ENCODE measurements at places on chromosomes 12 and 14. TPM values are rescaled to one million over a fixed set of nuclear protein-coding genes. Genes with fewer than 3 reads are reported as not detected.

DNA sequence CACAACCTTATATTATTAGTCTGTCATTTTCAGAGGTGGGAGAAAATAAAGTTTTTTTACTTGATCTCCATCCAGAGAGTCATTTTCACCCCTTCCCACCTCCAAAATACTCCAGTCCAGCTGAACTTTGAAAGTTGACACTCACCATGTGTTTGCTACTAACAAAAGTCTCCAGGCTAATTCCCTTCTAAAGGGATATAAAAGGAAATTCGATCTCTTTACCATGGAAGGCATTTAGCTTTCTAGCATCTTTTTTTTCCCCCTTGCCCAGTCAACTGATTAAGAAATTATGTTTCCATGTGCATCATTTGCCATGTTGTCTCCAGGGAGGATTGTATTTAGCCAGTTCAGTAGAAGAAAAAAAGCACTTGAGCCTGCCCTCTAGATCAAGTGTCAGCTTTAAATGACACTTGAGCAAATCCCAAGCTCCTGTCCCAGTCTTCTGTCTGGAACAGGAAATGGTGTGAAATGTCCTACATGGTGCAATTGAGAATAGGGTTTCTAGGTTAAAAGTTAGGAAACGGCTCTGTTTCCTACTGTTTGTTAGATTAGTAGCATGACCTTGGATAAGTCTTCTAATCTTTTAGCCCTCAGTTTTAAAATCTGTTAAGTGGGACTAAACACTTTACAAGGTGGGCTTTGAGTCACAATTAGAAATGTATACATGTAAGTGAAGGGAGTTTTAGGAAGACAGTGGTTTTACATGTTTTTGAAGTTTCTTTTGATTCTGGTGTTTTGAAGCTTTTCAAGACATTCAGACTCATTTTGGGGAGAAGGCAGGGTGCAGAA lies 67.2 kb downstream of the GNS start:
- no peak for DNase-seq
- no peaks in the 10 kb centered on the region for H3K27me3 ChIP-seq

- peaks cover 4% of the 10 kb centered on the region for H3K4me1 ChIP-seq
- H3K36me3 ChIP-seq: no peaks in the 10 kb centered on the region
- H3K27me3 ChIP-seq: no peaks in the 10 kb centered on the region
- H3K27ac ChIP-seq: no peak overlapping the region
These were observed 49.5 kb upstream of the METAP2 start for GRCh38 chr12:95424271-95424994.

PRKD1 gene
- total RNA-seq: 5.4 TPM

GLT8D2 gene
- 1.5 TPM for total RNA-seq

ASPG gene
- total RNA-seq: 38.5 TPM

KRT82 gene
- 9.5 TPM for total RNA-seq

WNT1 gene
- not detected for total RNA-seq

GRCh38 chr14:21505012-21505553 lies 6.1 kb downstream of the METTL3 start:
- H3K27ac ChIP-seq: no peak overlapping the region
- no peaks in the 10 kb centered on the region for H3K27me3 ChIP-seq
- peaks cover 22% of the 10 kb centered on the region for H3K4me1 ChIP-seq
- H3K36me3 ChIP-seq: peaks cover 39% of the 10 kb centered on the region
- no peak overlapping the region for H3K4me3 ChIP-seq
- DNase-seq: no peak

GRCh38 chr12:76611533-76611932 lies 52.0 kb upstream of the OSBPL8 start:
- DNase-seq: no peak
- no peaks in the 10 kb centered on the region for H3K36me3 ChIP-seq
- H3K4me1 ChIP-seq: peaks cover 16% of the 10 kb centered on the region
- H3K27me3 ChIP-seq: no peaks in the 10 kb centered on the region
- H3K4me3 ChIP-seq: no peak overlapping the region

- no peak overlapping the region for H3K27ac ChIP-seq
- no peaks in the 10 kb centered on the region for H3K36me3 ChIP-seq
- H3K4me3 ChIP-seq: no peak overlapping the region
- peaks cover 40% of the 10 kb centered on the region for H3K4me1 ChIP-seq
- H3K27me3 ChIP-seq: no peaks in the 10 kb centered on the region
These were observed 17.8 kb downstream of the DCAF5 start for GRCh38 chr14:69135133-69135532.

- no peaks in the 10 kb centered on the region for H3K36me3 ChIP-seq
- DNase-seq: no peak
- no peaks in the 10 kb centered on the region for H3K4me1 ChIP-seq
- no peaks in the 10 kb centered on the region for H3K27me3 ChIP-seq
- no peak overlapping the region for H3K4me3 ChIP-seq
These were observed 409.8 kb downstream of the RERGL start for GRCh38 chr12:17680220-17680619.

GRCh38 chr14:49961270-49962222 lies 68.7 kb downstream of the ARF6 start:
- H3K27ac ChIP-seq: peak overlapping the region; percentile 78
- no peak for DNase-seq
- H3K4me1 ChIP-seq: peaks cover 23% of the 10 kb centered on the region
- H3K27me3 ChIP-seq: no peaks in the 10 kb centered on the region
- no peaks in the 10 kb centered on the region for H3K36me3 ChIP-seq
- H3K4me3 ChIP-seq: no peak overlapping the region

- no peak overlapping the region for H3K4me3 ChIP-seq
- no peaks in the 10 kb centered on the region for H3K36me3 ChIP-seq
- DNase-seq: no peak
- no peaks in the 10 kb centered on the region for H3K4me1 ChIP-seq
- no peak overlapping the region for H3K27ac ChIP-seq
These were observed 53.1 kb downstream of the KCNA1 start for GRCh38 chr12:4962539-4963486.

ASCL1 gene
- total RNA-seq: not detected

DNA sequence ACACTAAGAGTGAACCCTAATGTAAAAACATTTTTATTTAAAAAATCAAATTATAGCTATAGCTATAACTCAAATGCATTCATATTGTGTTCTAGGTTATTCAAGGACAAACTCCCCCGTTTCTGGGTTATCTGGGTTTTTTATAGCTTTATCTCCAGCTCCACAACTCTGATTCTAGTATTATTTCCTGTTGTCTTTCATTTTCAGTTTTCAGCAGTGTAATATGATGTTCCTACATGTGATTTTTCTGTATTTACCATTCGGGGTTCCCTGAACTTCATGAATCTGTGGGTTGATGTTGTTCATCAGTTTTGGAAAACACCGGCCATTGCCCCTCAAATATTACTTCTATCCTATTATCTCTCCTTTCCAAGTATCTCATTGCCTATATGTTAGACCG lies 221.9 kb upstream of the FOXN3 start:
- no peak for DNase-seq
- no peaks in the 10 kb centered on the region for H3K36me3 ChIP-seq
- no peak overlapping the region for H3K27ac ChIP-seq
- no peaks in the 10 kb centered on the region for H3K27me3 ChIP-seq

DNA sequence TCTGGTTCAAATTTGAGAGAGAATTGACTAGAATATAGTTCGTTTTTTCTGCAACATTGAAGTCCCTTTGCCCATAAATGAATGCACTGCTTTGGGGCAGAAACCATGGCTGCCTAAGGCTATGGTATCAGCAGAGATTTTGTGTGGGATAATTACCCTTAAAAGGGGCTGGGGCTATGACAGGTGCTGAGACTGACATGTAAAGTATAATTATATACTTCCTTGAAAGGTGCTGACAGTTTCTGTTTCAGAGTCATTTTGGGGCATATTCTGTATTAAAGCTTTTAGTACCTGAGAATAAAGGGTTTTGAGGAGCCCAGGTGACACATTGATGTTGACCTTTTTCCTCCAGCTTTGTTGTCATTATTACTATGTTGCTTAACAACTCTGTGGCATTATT lies 150.3 kb upstream of the PTPRQ start:
- no peaks in the 10 kb centered on the region for H3K4me1 ChIP-seq
- H3K4me3 ChIP-seq: no peak overlapping the region
- H3K36me3 ChIP-seq: no peaks in the 10 kb centered on the region
- DNase-seq: no peak
- no peaks in the 10 kb centered on the region for H3K27me3 ChIP-seq

DNA sequence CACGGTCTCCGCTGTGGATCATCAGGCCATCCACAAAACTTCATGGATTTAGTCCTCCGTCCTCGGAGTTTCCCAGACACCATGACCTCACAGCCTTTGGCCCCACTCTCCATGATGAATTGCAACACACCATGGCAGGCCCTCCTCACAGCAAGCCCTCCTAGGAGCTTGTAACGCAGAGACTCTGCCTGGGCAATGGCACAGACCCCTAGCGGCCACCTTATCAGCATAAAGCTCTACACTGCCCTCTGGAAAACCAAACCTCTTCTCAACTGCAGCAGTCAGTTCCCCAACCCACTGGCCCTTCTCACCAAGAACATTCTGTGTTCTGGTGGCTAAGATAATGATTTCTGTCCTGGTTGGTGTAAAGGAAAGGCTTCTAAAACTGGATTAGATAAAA lies 238.4 kb upstream of the USP15 start:
- H3K27ac ChIP-seq: no peak overlapping the region
- no peaks in the 10 kb centered on the region for H3K36me3 ChIP-seq
- H3K4me1 ChIP-seq: no peaks in the 10 kb centered on the region
- DNase-seq: no peak
- H3K27me3 ChIP-seq: no peaks in the 10 kb centered on the region

DNA sequence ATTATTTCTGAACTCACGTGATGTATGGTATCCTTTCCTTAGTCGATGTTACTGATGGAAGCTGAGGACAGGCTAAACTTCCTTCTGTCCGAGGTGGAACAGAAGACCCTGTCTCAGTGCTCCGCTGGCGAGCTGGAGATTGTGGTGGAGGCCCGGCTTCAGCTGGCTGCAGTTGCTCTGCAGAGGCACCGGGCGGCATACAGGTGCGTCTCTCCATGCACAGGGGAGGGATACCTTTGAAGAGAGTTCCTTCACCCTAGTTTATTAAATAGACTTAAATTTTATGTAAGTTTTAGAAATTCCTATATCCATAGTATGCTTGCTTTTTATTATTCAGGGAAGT lies 186.7 kb upstream of the NEDD1 start:
- no peaks in the 10 kb centered on the region for H3K36me3 ChIP-seq
- no peak overlapping the region for H3K27ac ChIP-seq
- no peaks in the 10 kb centered on the region for H3K4me1 ChIP-seq
- H3K4me3 ChIP-seq: peak overlapping the region; percentile 37
- H3K27me3 ChIP-seq: no peaks in the 10 kb centered on the region
- DNase-seq: no peak
